Chondrocyte (in vitro differentiated cells): ENCODE measurements at places on chromosomes 7 and 10. TPM values are rescaled to one million over a fixed set of nuclear protein-coding genes. Genes with fewer than 3 reads are reported as not detected.

The TMEM229A gene
- total RNA-seq: not detected in 3 replicates

The PRKG1 gene
- 22.8 to 27.1 TPM (median 23.4 TPM) in 3 replicates for total RNA-seq

The NKX1-2 gene
- total RNA-seq: not detected in 3 replicates

The TMEM196 gene
- not detected in 3 replicates for total RNA-seq

The ZNF365 gene
- 5.2 to 10.9 TPM (median 6.0 TPM) in 3 replicates for total RNA-seq

The BUB3 gene
- total RNA-seq: 69.8 to 74.1 TPM (median 71.9 TPM) in 3 replicates

The OPN4 gene
- total RNA-seq: not detected in 3 replicates

The PKD2L1 gene
- not detected in 3 replicates for total RNA-seq

The TMEM72 gene
- total RNA-seq: not detected in 3 replicates

The TRUB1 gene
- total RNA-seq: 18.7 to 23.7 TPM (median 20.2 TPM) in 3 replicates

The OPTN gene
- total RNA-seq: 80.9 to 151 TPM (median 150 TPM) in 3 replicates

The CALML3 gene
- total RNA-seq: not detected in 3 replicates
